ENCODE measurements at places on chromosomes 2 and 18. TPM values are rescaled to one million over a fixed set of nuclear protein-coding genes. Genes with fewer than 3 reads are reported as not detected.

Gene ATOH8
- not detected for total RNA-seq

Gene FARP2
- total RNA-seq, result 35.5 TPM

Gene GALNT14
- 1.1 TPM for total RNA-seq

Gene EVA1A
- not detected for total RNA-seq

Gene SERPINB3
- not detected for total RNA-seq

Gene RBM44
- total RNA-seq, result 0.34 TPM

Gene NR4A2
- 34.7 TPM for total RNA-seq

Gene RSAD2
- total RNA-seq, result 0.17 TPM

Gene RGPD8
- 15.1 TPM for total RNA-seq

Gene DNAJC5G
- not detected for total RNA-seq

Gene AQP12B
- total RNA-seq, result not detected

Gene NEU4
- not detected for total RNA-seq

Gene SULT1C4
- total RNA-seq, result not detected

Gene DSC3
- total RNA-seq, result 0.04 TPM
